ENCODE measurements at places on chromosomes 7 and 10.

- DNase-seq = no peak
These were observed 188.0 kb downstream of the GRID1 start for GRCh38 chr10:86178401-86179152.

- no peak for DNase-seq
These were observed 363.0 kb downstream of the LRRTM3 start for GRCh38 chr10:67288688-67289410.

DNA sequence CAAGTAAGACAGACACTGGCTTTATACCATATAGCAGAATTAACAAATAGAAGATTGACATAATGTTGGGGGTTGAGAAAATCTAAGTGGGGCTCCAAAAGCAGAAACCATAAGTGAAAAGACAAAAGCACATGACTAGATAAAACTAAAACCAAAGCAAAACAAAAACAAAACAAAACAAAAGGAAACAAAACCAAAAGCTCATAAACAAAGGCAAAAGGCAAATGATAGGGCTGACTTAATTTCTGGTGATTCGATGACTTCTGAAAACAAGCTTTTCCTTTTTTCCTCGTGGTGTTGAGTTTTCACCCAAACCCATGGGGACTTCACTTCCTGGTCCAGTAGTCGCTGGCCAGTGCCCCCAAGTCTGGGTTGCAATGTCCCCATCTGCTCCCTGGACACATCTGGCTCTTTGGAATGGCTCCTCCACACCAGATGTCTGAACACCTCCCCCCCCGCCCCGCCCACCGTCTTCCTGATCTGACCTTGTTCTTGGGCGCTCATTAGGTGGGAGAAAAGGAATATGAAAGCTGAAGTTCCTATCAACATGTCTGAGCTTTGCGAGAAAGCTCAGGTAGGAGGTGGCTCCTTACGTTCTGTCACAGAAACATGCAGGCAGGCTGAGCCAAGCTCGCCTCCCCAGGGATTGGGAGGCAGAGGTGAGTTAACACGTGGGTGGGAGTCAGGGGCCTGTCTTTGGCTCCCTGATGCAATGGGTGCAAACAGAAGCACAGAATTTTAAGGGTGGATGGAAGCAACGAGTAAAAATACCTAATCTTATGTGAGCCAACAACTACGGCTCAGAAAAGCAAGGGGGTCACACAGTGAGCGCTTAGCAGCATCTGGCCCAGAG is 121.0 kb downstream of the NEURL1 start:
- DNase-seq = no peak

DNA sequence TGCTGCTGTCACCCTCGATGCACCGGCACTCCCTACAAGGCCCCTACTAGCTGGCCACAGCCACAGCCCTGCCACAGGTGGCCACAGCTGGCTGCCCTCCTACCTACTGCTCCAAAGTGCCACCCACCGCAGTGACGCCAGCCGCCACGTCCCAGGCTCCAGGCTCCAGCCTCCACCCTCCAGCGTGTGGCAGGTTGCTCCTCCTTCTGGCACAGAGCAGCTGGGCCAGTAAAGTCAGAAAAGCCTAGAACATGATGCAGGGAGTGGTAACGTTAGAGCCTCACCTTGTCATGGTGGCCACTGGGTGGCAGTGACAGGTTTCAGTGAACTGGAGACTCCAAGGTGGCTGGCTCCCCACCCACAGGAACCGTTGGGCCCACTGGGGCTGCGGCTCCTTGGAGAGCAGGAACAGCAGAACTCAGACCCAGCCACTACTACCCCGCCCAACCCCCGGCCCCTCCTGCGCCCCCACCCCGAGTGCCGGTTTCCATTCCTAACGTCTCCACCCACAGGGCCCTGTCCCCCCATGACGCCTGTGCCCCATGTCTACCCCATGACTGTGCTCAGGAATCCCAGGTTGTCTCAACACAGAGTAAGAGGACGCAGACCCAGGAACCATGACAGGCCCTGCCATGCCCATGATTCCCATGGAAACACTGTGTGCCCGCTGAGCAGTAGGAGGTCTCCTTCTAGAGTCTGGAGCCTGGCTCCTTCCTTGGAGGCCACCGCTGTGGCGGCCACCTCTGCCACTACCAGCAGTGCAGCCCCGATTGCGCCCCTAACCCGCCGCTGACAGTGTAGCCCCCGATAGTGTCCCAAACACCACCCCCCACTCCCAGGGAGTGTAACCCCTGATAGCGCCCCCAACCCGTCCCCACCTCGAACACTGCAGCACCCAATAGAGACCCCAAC is 52.3 kb upstream of the ZNF33B start:
- peak; percentile 56 for DNase-seq

DNA sequence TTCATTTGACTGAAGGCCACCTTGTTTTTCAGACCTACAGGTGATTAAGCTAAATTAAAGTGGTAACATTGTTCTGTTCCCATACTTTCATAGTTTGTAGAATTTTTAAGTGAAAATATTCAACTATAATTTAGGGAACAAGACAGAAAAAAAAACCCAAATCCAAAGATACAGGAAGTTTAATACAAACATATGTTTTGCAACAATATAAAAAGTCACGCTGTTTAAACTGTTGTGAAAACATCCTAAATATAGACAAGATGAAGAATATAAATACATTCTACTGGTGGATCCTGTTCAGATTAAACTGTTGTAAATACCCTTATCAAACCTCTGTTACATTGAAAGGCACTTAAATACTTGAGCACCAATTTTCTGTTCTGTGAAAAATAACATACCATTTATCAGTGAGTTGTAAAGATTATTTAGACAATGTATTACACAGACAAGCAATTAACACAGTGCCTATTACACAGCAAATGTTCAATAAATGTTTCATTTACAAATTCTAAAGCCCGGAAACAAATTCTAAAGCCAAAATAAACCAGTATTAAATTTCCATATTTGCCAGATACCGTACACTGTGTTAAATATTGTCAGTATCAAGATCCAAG is 14.2 kb downstream of the ASZ1 start:
- DNase-seq = peak; percentile 68

GRCh38 chr10:34575882-34576281 is 239.2 kb downstream of the PARD3 start:
- no peak for DNase-seq

DNA sequence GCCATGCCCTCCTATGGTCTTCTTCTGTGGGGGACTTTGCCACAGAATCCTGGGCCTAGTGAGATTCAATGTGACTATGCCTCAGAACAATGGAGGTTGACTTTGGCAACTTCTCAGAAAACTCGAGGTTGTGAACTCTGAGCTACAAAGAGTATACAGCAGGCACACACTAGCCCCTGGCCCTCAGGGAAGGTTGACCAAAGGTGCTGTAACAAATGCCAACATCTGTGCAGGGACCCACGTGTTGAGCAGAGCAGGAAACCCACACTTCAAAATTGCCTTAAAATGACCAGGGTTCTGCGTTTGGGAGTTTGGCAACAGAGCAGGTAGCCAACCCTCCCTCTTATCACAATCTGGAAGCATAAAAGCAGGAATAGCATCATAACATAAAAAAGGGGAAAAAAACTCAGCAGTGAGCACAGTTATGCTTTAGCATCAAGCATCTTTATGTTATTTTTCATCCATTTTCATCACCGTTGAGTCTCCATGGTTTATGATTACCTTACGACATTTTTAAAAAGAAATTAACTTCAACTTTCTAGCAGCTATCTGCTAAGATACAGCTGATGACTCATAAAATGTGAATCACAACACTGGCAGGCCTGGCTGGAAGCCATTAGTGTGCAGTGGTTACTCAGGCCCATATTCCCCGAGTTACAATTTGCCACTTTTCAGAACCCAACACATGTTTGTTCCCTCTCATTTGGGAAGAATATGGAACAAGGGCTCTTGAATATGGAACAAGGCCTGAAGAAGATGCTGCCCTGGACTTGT is 11.1 kb downstream of the PRLHR start:
- no peak for DNase-seq

- no peak for DNase-seq
These were observed 117.3 kb upstream of the ZNF438 start for GRCh38 chr10:31148951-31149350.

DNA sequence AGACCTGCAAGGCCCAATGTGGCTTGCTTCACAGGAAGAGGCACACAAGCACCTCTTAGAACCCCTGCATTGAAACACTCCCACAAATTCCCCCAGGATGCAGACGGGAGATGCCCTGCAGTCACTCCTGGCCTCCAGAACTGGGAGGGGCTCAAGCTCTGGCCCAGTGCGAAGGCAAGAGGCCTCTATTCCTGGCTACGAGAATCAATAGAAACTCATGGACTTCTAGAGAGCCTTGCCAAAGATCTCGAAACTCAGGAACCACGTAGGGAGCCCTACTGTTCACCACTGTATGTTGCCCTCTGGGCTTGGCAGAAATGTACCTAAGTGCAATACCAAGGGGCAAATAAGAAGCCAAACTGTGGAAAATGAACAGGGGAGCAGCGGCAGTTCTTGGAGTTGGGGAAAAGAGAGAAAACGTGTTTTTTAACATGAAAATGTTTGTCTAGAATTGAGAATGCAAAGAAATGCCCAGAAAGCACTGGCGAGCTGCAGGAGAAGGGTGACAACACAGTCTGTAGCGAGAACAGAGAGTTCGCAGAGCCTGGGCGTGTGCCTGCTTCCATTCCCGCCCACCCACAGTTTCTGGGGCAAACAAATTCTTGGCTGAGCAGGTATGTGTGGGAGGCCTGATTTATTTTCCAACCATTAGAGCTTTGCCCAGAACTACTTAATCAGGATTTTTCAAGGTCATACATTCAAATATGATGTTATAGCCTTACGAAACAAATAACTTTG is 260.5 kb upstream of the KLF14 start:
- no peak for DNase-seq

GRCh38 chr7:88083883-88084282 is 136.0 kb downstream of the SRI start:
- no peak for DNase-seq

DNA sequence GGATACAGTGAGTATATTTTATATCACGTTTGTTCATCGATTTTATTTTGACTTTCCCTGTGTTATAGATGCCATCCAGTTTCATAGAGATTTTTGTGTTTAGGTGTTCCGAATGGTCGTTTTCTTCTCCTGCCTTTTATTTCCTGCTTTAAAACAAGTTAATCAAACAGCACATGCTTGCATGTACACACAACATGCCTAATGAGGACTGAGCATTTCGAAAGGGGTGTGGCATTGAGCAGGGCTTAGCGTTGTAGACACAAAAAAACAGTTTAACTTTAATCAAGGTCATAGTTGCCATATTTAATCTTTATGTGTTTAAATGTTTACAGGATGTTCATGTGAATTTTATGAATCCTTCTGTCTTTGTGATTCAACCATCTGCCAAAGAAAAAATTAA is 430.5 kb upstream of the GALNT17 start:
- DNase-seq = no peak

DNA sequence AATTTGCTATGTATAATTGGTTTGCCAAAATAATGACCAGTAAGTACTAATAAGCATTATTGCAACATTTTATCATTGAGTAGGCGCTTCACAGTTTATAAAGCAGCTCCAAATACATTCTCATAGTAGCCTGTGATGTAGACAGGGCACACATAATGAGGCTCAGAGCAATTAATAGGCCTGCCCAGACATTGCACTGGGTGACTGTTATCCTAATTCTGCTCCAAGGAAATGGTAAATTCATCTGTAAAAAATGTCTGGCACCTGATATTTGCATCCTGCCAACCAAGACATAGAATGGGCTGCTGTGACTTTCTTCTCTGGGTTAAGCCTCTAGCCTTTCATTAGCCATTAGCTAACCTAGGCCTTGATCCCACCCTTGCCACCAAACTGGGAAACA is 97.6 kb downstream of the SEM1 start:
- no peak for DNase-seq

DNA sequence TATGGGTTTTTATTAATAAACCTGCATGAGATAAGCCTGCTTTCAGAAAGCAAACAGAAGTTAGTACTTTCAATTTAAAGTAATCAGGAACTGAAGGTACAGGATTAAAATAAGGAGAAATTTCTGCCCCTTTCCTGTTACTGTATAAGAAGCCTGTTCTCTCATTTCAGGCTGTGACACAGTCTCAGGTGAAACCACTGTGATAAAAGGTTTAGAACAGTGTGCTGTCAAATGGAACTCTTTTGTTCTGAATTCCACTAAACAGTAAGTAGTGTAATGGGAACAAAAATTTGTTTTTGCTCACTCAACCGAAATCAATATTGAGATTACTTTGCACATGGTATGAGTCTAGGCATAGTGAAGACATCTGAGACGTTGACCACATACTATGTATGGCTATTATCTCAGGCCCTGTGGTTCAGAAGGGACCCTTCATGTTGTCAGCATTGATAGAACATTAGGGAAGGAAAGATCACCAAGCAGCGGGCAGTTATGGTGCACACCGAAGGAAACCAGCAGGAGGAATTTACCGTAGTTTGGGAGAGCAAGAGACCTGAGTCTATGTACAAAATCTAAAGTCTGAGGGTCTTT is 14.9 kb downstream of the HEPACAM2 start:
- no peak for DNase-seq

GRCh38 chr10:5583525-5584175 is 58.9 kb downstream of the CALML3 start:
- peak; percentile 74 for DNase-seq

DNA sequence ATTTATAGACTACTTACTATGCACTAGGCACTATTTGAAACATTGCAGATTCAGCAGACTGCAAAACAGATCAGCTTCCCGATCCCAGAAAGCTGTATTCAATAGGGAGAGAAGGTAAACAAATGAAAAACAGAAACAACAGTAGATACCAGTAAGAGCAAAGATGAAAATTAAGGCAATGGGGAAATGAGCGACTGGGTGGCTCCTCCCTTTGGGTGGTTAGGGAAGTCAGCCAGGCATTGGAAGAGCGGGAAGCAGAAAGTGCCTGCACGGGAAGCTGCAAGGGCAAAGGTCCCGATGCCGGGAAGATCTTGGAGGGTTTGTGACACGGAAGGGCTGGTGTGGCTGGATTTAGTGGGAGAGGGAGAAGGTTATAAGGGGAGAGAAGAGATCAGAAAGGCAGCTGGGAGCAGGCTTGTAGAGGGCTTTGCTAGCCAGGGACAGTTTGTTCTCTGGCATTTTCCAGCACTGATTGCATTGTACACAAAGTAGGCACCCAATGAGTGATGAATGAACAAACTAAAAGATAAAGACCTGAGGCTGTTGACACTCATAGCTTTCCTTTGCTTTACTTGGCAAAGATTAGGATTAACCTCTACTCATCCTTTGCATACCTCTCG is 67.8 kb downstream of the NAMPT start:
- peak; percentile 13 for DNase-seq

DNA sequence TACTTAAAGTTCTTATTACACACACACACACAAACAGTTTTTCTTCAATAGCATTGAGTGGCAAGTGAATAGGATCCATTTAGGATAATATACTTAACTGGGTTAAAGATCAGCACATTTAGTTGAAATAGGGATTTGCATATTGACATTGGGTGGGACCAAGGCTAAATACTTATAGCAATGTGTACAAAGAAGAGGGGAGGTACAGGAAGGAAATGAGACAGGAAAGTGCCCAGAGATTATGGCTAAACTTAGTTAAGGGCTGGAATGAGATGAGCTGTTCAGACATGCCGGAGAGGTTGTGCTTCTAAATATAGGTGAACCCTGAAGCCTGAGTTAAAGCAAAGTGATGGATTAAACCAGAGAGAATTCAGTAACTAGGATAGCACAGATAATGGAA is 95.1 kb downstream of the LSMEM1 start:
- no peak for DNase-seq
